Activated effector memory CD4-positive, alpha-beta T cell treated with anti-CD3 and anti-CD28 coated beads, Interleukin-2, amount 50 U/mL, for 16 hours (primary cell): ENCODE measurements at places on chromosomes 11 and 22.

DNA sequence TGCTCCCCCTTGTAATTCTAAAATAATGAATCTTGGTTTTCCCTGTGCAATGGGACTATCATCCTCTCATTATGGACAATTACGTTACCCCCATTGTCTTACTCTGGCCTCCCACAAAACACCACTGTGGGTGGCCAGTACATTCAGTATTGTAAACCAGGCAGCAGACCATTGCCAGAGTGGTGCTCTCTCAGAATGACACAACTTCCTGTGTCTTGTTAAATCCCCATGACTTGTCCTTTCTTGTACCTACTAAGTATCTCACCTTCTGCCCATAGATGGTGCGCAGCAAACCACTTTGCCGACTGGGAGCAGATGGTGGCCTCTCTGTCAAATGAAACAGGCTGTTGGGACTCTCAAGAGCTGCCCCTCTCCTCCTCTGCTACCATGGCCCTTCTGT is 287.1 kb upstream of the RAG2 start:
- DNase-seq, result no peak

- DNase-seq, result no peak
These were observed 82.0 kb downstream of the INSC start for GRCh38 chr11:15196704-15197103.

DNA sequence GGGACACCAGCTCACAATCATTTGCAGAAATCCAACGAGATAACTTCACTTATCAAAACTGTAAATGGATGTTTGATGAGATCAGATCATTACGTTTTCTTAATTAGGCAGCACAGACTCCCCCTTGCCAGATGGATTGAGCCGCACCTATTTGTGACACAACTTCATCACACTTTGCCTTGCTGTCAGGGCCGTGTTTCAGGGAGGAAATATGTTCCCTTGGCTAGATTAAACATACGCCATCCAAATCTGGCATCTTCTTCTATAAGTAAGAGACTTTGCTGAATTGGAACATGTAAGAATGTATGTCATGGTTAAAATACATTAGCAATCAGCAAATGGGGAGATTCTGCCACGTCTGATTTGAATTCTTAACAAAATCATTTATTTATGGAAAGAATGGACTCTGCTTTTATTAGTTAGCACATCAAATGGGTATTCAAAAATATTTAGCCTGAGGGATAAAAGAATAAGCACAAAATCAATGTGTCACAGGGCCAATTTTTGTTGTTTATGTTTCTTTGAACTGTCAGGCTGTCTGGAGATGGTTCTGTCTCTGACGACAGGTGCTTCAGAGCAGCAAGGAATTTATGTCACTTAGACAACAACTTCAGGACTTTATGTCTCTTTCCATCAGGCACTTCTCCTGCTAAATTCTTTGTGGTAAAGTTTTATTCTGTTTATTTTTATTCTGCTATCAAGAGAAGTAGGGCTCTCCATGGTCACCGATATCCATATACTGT is 326.1 kb upstream of the NCAM1 start:
- DNase-seq, result no peak

GRCh38 chr11:121188776-121189175 is 87.7 kb downstream of the TECTA start:
- no peak for DNase-seq

DNA sequence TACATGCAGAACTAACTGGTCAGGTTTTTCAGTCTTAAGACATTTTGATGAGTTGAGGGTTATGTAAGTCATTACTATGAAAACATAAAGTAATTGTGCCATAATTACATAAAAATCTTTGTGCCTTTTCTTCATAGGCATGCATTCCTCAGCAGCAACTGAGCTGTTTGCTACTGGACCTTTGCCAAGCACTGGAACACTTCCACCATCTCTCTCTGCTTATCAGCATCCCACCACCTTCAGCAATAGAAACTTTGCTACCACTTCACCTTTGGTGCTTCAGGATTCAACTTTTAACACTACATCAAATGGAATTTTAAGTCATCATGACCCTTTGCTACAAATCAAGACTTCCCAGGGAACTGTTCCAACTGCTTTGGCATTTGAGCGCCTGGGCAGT is 39.0 kb downstream of the QSER1 start:
- no peak for DNase-seq

DNA sequence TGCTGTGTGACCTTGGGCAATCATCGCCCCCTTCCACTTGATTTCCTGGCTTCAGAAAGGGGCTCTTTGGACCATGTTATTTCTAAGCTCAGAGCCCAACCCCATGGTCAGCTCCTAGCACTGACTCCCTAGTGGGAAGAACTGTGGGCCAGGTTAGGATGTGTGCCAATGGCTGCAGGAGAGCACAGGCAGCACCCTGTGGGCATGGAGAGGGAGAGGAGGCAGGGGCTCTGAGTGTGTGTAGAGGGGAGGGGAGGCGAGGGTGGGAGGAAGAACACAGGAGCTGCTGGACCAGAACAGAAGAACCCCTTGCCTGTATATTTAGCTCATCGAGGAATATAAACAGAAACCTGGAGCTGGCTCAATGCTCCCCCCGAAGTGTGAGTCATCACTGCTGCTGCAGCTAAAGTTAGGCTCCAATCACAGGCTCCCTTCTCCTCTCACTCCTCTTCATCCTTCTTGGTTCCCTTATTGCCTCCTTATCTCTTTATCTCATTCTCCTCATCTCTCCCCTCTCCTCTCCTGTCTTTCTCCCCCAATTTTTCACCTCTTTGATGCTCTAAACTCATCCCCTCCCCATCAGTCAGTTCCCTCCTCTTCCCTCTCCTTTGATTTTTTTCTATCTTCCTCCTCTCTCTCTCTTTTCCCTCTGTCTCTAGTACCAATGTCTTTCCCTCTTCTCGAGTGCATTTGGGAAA is 14.5 kb upstream of the RPS19BP1 start:
- no peak for DNase-seq

GRCh38 chr11:64713016-64713707 is 9.8 kb downstream of the NRXN2 start:
- DNase-seq, result no peak
